SK-MEL-5 (cell line): ENCODE measurements at places on chromosomes 5 and 9. TPM values are rescaled to one million over a fixed set of nuclear protein-coding genes. Genes with fewer than 3 reads are reported as not detected.

DNA sequence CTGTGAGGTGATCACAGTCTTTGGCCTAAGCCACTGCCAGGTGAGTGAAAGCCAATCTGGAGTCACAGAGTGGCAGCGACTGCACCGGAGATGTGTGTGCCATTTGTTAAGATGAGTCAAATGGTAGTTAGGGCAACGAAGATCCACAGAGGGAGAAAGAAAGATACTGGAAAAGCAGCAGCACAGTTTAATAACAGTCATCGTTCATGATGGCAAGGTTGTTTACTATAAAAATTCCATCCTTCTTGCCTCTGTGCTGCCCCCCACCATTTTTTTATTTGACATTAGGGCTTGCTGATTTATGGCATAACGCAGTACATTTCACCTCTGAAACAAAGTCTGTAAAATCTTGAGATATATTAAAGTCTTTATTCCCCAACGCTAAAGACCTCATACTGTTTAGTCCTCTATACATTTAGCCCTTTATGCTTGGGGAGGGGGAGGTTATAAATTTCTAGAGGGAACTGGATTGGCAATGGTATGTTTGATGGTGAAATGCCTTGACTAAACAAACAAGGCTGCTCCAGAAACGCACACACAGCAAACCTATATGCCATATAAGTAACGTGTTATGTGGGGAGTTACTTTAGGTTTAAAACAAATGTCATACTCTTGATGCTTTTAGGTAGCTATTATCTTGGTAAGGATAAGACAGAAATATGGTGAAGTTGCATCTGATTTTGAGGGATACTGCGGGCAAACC is 55.8 kb upstream of the ABL1 start:
- no peak for DNase-seq

The SHC3 gene
- 0.03 TPM in 1 of 2 replicates, not detected in the other for total RNA-seq

DNA sequence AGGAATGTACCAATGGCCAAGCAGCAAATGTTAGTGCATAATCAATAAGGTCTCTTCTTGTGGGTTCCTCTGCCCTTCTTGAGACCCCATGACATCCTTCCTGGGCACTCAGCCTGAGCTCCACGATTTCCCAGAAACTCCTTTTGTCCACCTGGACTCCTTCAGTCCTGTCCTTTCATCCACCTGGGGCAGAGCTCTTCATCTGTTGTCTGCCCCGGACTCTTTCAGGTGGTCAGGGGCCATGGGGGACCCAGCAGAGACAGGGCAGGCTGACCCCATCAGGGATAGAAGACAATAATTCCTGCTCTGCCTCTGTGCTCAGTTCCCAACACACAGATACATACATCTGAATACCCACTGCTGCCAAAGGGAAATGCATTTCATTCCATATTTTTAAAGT is 58.9 kb upstream of the OTULINL start:
- no peak for DNase-seq

The SPINK13 gene
- total RNA-seq: 0.50 TPM in 1 of 2 replicates, not detected in the other

The SPATA6L gene
- 0.08 and 1.3 TPM in 2 replicates for total RNA-seq

DNA sequence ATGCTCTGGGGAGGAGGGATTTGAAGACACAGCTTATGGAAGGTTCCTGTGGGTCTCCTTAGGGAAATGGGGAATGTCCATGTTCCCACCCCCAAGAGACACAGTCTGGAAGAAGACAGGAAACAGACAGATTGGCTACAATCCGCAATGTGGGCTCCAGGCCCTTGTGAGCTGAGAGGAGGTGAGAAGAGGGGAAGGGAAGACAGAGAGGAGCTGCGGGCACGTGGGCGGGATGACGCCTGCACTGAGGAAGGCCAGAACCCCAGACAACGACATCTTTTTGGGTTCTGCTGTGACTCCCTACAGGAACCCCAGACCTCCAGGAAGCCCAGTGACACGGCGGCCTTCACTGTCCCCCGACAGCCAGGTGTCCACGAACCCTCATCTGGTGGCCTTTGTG is 29.9 kb upstream of the NKD2 start:
- DNase-seq: no peak
